ENCODE measurements at places on chromosomes 2 and 18.

DNA sequence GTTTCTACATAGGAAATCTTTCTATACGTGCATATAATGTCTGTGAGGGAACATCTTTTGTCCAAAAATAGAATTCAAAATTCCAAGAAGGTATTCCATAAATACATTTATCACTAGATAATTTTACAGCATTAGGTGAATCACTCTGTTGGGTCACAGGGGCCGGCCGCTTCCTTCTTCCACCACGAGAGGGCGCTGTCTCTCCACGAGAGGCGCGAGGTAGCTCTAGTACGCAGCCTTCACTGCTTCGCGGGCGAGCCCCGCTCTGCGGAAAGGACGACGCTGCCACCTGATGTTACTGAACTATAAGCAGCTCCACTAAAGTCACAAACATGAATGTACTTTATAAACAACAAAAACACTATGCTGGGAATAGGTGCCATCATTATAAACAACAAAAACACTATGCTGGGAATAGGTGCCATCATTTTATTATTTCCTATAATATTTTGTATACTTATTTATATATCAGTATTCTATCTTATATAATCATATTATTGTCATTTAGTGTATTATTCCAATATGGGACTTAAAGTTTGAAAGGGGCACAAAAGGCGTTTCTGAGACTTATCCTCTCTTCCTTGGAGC, 69.4 kb upstream of the REV1 start:
- peak; percentile 49 for DNase-seq

GRCh38 chr18:37578886-37579513, 13.4 kb upstream of the CELF4 start:
- no peak for DNase-seq

DNA sequence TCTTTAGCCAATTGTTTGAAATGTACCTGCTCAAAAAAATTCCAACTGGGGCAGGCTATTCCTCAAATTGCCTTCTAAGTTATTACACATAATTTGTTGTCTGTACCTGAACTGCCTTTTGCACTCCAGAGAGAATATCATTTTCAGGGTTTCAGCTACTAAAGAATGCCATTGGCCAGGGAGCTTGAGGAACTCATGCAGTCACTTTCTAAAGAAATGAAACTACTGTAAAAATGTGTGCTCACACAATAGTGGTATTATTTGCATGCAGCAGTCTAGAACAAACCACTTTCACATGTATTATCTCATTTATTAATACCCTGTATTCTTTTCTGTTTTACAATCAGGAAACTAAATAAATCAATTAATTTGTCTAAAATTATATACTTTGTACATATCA, 152.2 kb downstream of the PID1 start:
- DNase-seq: no peak

- no peak for DNase-seq
Observed at GRCh38 chr2:236577481-236578410, 8.1 kb downstream of the ACKR3 start.

GRCh38 chr2:132668987-132669907, 758 bp downstream of the LYPD1 start:
- no peak for DNase-seq

DNA sequence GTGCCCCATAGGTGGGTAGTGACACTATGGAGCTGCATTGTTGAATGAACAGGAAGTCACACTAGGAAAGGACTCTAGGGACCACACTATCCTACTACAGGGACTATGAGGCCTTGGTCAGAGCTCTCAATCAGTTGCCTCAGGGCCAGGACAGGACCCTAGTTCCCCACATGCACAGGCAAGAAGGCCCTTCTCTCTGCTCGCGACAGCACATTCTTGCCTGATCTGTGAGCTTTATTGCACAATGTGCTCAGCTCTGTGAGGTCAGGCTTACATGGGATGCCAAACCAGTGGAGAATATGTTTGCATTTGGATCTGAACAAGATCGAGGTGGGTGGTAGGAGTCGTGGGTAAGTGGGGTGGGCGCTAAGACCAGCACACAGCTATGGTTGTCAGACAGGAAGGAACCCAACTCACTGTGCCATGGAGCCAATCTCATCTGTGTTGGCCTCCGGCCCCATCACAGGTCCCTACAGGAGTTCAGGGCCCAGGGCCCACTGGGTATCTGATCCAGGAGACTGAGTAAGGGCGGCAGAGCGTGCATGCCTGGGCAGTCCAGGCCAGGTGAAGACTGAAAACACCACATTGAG, 8.0 kb downstream of the PCARE start:
- DNase-seq: no peak
